ENCODE measurements at places on chromosomes 5 and 9.

- DNase-seq, result no peak
Observed at GRCh38 chr5:138654281-138654867, 79.2 kb upstream of the HSPA9 start.

DNA sequence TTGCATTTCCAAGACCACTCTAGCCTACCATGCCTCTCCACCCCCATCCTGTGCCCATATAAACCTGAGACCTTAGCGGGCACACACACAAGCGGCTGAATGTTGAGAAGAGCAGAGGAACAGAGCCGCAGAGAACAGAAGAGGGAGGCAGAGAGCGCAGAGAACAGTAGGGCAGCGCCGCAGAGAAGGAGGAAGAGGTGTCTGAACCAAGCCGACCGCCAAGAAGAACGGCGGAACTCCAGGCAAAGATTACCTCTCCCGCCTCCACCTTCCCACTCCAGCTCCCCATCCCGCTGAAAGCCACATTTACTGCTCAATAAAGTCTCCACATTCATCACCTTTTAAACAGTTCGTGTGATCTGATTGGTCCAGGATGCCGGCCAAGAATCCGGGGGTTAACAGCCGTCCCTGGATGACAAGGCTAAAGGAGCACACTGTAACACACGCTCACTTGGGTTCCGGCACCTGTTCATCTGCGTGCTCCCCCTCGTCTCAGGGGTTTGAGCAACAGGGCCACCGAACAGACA, 33.2 kb downstream of the GRIN3A start:
- DNase-seq, result peak; percentile 52

DNA sequence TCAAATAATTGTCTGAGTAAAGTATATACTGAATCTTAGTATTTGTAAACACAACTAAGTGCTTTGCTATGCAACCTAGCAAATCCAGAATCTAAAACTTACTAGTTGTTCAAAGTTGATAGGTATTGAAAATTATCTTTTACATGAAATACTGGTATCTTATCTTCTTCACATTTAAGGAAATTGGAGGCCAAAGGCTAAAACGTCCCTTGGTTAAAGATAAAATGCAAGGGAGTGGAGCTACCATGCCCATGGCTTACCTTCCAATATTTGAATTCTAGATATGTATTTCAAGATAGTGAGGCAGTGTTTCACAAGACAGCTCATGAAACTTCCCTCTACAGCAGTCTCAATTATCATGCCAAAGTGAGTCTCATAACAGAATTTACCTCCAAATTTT, 373.5 kb downstream of the KIAA0825 start:
- DNase-seq, result no peak

DNA sequence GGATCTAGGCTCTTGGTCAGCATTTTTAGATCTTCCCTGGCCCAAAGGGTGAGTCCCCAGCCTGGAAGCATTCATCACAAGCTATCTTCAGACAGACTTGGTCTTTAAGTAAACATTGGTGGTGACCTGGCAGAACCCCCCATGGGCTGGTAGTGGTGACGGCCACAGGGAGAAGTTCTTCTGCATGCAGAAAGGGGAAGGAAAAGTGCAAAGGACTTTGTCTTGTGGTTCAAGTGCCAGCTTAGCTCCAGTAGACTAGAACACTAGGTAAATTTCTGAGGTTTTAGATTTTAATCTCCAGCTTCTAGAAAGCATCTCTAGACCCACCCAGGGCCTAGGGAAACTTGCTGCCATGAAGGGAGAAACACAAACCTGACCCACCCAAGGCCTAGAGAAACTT, 584.0 kb downstream of the CHSY3 start:
- no peak for DNase-seq

- peak; percentile 74 for DNase-seq
Observed at GRCh38 chr5:1111241-1111726, 579 bp downstream of the SLC12A7 start.

DNA sequence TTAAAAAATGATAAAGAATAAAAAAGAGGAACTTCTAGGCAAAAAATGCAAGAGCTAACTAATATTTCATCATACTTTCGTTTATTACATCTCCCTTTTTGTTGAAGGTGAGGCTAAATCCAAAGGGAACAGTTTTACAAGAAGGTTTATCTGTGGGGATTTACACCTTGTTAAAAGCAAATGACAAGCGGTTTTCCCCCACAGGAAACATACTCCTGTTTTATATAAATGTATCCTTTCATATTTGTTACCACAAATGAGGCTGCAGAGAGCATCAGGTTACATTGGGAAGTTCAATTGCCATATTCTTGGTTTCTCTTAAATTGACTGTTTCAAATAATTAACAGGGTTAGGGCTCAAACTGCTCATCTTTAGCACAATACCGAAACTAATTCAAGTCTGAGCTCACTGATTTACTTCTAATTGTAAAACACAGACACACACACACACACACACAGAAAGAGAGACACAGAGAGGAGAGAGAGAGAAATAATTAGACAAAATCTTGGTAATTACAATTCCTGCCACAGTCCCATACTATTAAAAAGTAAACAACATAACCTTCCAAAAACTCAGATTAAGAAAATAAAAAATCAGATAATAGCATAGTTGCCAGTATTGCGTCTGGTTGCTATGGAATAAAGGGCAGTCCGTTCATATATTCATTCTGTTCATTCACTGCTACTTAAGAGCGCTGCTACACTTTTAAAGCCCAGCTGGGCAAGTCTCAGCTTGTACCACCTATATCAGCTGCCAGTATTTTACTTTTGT, 17.1 kb downstream of the RFX3 start:
- no peak for DNase-seq

DNA sequence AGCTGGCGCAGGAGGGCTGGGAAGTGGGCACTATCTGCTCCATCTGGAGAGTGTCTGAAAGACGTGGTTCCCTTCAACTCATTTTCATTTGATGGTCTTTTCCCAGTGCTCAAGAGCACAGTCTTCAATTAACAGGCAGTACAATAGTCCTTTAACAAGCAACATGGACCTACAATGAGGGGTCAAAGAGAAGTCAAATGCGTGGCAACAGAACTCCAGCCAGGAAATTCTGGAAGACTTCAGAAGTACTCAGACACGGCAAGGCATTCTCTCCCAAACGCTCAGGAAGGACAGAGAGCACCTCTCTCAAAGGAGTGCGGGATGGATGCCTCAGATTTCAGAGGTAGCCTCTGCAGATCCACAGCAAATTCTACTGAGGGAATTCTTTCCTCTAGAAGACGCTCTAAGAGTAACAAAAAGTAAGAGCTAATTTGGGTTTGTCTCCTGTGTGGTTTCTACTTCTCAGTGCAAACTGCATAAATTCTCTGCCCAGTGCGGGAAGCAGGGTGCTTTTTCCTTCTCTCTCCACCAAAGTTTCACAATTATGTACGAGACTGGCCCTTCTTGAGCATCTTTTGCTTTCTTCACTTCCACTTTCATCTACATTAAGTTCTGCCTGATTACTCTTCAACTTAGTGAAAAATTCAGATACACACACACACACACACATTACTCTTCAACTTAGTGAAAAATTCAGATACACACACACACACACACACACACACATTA, 56.4 kb downstream of the LHFPL2 start:
- DNase-seq, result no peak

DNA sequence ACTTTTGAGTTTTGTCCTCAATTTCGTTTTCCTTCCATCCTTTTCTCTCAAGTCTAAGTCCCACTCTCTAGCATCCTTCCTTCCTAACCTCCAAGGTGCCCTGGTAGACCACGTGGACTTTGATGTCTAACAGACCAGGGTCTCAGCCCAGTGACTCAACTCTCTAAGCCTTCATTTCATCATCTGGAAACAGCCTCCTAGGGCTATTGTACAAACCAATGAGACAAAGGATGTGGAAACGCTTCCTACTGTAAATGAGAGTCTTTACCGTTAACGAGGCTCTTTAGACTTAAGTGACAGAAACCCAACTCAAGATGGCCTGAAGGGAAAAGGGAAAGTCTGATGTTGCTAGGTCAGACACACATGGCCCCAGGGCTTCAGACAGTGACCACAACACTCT, 49.2 kb upstream of the CPLX2 start:
- DNase-seq, result no peak

GRCh38 chr5:36691696-36692371, 85.4 kb downstream of the SLC1A3 start:
- DNase-seq, result peak; percentile 75

DNA sequence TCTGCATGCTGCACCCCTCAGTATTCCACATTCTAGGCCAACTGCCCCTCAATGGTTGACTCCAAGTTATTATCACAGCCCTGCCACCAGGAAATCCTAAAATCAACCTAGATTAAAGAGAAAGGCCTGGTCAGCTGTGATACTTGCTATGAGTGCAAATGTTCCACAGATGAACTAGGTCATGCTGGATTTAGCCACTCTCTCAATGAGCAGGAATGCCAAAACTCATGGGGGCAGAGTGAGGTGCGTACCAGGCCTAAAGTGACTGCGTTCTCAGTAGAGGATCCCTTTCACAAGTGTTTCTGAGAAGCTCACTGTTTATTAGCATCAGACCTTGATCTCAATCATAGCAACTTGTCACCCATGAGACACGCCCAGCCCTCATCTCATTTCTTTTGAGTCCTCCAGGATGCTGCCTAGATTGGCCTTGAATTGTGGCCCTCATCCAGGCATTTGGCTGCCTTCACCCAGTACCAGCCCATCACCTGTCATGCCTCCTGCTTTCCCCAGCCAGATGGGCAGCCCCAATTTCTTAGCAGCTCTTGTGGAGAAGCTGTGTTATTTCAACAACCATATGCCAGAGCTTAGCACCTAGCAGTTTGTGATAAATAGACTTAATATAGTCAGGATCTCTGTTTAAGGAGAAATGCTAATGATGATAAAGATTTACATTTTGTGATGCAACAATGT, 383.9 kb downstream of the CTNND2 start:
- DNase-seq, result no peak

DNA sequence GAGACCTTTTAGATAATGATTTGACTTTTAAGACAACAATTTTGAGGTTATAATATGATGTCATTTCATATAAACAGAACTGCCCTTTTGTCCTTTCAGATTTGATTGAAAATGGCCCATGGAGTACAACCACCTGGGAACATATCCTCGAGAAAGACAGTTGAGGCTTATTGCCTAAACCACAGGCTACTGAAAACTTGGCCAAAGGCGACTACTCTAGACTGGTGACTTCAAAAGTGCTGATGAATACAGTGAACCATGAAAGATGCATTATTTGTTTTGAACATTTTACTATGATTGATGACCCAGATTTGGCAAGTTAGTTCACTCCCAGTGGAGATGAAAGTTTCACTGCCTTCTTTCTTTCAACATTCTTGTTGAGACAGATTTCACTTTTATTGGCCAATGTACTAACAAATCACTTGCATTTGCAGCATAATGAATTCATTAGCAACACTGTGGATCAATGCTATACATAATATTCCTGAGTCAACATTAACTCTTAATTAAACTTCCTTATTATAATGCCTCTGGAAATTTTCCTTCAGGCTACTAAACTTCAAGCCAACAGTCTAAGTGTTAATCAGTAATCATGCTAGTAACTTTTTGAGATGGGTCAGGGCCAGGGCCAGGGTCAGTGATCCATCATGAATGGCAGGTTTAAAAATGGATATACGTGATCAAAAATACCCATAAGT, 480.3 kb downstream of the RAB3C start:
- no peak for DNase-seq

GRCh38 chr5:77087484-77088261, 588 bp upstream of the ZBED3 start:
- peak; percentile 60 for DNase-seq

DNA sequence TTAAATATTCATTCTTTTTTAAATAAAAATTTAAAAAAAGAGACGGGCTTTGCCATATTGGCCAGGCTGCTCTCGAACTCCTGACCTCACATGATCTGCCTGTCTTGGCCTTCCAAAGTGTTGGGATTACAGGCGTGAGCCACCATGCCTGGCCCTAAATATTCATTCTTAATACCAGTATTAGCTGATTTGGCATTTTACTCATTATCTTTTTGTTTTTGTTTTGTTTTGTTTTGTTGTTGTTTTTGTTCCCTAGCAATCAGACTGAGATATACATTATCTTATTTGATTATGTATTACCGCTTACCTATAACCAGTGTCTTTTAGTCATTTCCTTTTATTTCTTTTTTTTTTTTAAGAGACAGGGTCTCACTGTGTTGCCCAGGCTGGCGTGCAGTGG, 37.9 kb downstream of the RNF44 start:
- DNase-seq, result no peak

GRCh38 chr9:136854113-136854841, 2.1 kb downstream of the MAMDC4 start:
- peak; percentile 45 for DNase-seq

DNA sequence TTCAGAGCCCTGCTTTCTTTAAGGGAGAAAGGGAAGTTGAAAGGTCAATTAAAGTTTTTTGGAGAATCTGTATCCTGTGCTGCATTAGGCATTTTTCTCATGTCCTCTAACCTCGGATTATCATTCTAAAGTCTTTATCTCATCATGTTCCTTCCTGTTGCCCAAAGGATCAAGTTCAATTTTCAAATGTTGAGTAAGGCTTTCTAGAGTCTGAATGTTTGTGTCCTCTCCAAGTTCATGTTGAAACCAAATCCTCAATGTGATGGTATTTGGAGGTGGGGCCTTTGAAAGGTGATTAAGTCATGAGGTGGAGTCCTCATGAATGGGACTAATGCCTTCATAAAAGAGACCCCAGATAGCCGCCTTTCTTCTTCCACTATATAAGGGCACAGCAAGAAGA, 20.2 kb upstream of the TNC start:
- DNase-seq, result no peak

- DNase-seq, result no peak
Observed at GRCh38 chr5:54275361-54275760, 35.0 kb downstream of the ARL15 start.

DNA sequence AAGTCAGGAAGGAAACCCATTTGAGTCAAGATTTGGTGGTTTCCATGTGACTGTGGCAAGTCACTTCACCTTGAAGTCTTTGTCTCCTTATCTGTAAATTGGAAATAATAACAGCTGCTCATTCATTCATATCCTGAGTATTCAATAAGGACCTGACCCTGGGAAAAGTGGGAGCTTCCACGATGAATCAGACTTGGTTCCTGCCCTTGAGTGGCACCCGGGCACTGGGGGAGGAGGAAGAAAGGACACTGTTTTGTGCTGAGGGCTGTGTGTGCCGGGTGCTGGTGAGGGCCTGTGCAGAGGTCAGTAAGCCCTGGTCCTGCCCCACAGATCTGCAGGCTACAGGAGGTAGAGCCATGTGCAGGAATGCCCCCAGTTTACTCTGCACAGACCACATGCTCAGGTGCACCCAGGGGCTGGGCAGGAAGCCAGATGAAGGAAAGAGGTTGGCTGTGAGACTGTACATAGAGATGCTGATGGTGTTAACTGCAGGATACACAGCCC, 6.8 kb downstream of the NDST1 start:
- DNase-seq, result no peak

GRCh38 chr9:94173632-94174031, 85.5 kb upstream of the ZNF169 start:
- no peak for DNase-seq

DNA sequence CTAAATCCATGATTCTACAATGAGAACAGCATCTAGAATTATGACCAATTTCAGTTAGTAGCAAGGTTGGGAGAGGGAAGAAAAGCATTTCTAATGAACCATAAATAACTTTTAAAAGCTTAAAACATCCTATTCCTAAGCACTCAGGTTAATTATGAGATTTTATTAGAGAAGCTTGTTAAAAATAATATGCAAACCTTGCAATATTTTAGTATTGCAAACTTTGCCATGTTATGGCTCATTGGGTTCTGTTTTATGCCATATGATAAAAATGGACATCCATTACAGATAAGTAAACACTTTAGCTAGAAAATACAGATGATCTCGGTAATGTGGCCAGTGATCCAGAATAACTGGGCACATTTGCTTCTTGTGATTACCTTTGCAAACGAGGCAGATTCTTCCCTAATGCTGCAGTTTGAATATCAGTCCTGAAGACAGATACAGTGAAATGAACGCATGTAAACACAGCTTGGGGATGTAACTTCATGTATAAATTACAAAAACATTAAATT, 447.0 kb downstream of the PLK2 start:
- no peak for DNase-seq
